ENCODE measurements at places on chromosomes 5 and 9.

GRCh38 chr5:169751490-169751889 is 114.4 kb downstream of the DOCK2 start:
- no peak for DNase-seq

DNA sequence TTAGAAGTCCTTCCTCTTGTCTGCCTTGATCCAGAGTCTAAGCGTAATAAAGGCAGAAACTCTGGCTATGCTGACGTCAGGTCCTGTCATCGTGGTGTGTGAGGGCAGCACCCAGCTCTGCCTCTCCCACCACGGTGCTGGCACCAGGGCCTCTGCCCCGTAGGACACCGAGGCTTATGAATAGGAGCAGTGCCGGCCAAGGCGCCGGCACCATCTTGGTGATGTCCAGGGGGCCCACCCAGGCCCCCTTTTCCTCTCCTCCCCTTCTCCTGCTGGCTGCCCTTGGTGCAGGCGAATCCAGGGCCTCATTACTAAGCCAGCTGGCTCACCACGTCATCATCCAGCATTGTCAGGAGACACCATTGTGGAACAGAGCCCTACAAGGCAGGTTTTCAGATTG is 252.3 kb downstream of the FANCC start:
- no peak for DNase-seq

GRCh38 chr9:113649054-113649453 is 185.5 kb downstream of the RGS3 start:
- no peak for DNase-seq

- DNase-seq, result no peak
Observed at GRCh38 chr9:107767711-107768110, 278.1 kb upstream of the KLF4 start.

GRCh38 chr5:44660251-44660650 is 148.5 kb upstream of the MRPS30 start:
- no peak for DNase-seq

- no peak for DNase-seq
Observed at GRCh38 chr9:137456864-137457405, 2.2 kb downstream of the NSMF start.

- DNase-seq, result no peak
Observed at GRCh38 chr9:137700911-137701310, 82.1 kb downstream of the EHMT1 start.

GRCh38 chr5:150394131-150394530 is 18.6 kb downstream of the CD74 start:
- DNase-seq, result no peak

- DNase-seq, result no peak
Observed at GRCh38 chr9:137273611-137274320, 3.8 kb upstream of the TOR4A start.

GRCh38 chr5:118548761-118549720 is 439.3 kb downstream of the DTWD2 start:
- DNase-seq, result no peak

DNA sequence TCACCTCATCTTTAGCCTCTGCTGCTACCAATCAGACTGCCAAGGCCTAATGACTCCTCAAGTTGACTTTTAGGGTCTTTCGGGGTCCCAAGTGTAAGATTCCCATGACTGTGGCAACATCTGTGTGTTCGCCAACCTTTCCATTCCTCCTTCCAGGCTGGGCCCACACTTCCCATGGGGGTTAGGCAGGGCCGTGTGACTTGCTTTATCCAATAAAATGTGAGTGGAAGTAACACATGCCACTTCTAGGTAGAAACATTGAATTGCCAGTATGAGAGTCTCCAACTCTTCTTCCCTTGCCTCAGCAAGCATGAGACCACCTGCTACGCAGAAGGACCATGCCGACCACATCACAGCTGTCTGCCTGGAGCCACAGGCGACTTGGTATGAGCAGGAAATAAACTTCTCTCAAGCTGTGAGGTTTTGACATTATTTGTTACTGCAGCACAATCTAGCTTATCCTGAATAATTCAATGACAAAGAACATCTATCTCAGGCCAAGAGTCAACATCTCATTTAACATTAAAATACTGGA is 190.4 kb upstream of the IER5L start:
- no peak for DNase-seq

GRCh38 chr5:127092690-127093089 is 19.4 kb upstream of the C5orf63 start:
- no peak for DNase-seq

- DNase-seq, result no peak
Observed at GRCh38 chr5:107542428-107542827, 128.3 kb downstream of the EFNA5 start.

DNA sequence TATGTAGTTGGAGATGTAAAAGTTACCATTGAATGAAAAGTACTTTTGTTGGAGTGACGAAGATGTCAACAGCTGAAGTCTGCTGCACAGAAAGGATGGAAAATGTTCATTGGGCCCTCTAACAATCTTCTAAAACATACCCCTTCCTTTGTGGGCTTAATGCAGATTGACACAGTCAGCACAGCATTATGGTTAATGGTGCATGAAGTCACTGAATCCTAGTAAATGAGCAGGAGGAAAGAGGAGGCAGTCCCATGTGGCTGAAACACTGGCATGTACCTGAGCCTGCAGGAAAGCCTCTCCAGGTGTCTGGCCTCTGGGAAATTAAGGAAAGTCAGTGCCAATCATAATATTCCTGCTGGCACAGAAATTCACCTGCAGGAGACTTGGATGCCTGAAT is 153.8 kb downstream of the ARL15 start:
- DNase-seq, result no peak

DNA sequence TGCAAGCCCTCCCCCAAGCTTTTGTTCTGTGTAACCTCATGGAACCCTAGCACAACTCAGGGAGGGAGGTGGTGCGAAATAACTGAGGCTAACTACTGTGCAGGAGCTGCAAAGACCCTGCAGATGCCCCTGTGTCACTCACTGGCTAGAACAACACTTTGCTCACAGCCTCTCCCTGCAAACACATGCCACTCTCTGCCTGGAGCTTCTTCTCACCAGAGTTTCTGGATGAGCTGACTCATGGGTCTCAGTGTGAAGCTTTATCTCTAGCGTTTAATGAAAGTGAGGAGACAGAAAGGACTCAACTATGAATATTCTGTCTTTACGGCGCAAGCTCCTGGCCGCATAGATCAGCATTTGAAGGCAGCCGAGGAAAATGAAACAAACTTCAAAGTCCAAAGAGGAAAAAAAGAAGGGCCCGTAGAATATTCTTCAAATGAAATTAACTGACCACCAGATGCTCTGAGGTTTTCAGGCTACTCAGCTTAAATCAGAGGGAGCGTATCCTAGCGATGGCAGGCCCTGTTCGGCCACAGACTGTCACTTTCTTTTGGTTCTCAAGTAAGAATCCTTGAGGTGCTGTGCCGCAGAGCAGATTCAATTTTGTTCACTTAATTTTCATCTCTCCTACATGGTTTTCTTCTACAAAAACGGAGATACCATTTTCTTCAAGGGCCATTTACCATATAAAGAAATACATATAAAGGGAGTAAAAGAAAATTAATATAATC is 77.7 kb upstream of the TAS2R1 start:
- DNase-seq, result no peak

DNA sequence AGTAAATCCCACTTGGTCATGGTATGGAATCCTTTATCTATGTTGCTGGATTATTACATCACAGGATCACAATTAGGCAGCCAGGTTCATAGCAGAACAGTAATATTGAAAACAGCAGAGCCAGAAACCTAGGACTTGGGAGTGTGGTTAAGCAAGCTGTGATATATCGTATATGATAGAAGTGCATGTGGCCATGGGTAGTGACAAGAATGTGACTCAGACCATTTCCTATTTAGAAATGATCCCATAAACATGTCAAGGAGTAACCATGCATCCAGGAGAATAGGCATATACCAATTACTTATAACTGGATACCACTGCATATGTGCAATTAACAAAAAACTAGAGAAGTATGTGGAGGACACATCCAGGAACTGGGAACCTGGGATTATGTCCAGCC is 31.2 kb downstream of the AMBP start:
- no peak for DNase-seq

GRCh38 chr5:10045376-10045775 is 204.3 kb downstream of the ATPSCKMT start:
- no peak for DNase-seq

DNA sequence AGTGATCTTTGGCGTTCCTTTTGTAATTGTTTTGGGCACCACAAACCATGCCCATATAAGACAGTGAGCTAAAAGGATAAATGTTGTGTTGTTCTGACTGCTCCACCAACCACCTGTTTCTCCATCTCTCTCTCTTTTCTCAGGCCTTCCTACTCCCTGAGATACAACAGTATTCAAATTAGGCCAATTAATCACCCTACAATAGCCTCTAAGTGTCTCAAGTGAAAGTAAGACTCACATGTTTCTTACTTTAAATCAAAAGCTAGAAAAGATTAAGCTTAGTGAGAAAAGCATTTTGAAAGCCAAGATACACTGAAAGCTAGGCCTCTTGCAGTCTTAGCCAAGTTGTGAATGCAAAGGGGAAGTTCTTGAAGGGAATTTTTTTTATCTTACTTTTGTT is 268.8 kb upstream of the NREP start:
- no peak for DNase-seq

DNA sequence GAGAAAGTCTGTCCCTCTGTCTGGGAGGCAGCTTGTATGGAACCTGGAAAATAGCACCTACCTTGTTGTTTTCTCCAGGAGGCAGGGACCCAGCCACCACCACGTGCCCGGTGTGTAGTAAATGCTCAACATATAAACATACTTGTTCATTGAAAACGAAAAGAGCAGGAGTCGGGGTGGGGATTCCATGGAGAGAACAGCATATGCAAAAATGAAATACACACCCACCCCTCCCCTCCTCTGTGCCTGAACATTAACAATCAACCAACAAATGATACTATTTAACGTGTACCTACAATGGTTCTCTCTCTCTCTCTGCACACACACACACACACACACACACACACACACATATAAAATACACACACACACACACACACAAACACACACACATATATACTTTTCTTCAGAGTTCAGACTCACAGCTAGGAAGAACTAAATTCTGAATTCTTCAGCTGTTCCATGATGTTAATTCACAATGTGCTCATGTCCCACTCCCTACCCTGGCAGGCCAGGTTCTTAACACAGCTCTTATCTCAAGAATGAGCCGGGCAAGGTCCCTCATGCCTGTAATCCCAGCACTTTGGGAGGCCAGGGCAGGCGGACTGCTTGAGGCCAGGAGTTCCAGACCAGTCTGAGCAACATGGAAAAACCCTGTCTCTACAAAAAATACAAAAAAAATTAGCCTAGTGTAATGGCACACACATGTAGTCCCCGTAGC is 16.3 kb upstream of the DENND1A start:
- no peak for DNase-seq

DNA sequence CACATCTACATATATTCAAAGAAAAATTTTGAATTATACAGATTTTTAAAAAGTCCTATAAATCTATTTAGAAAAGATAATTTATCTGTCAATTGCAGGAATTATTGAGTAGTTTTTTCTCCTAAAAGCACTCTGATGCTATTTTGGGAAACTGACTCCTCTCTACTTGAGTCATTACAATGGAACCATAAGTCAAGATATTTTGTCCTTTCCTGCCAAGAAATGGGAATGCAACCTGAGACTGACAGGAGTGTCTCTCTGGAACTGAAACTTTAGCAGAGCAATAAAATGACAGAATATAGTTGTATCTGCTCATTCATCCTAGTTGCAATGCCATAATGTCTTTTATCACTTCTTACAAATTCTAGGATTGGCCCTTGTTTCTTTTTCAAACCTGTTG is 48.6 kb downstream of the CARTPT start:
- DNase-seq, result no peak

DNA sequence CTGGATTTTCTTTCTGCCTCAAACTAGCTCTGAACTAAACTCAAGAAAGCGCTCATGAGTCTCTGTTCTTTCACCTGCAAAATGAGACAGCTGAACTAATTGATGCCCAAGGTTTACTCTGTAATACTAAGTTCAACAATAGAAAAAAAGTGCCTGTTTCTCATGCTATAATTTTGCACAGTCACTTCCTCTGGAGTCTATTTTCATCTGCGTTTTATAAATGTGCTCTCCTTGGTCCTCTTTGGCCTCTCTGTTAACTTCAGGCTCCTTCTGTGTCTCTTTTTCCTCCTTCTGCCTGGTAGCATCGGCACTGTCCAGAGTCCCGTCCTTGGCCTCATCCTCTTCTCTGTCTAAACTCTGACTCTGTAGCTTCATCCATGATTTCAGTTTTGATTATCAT is 311.9 kb upstream of the TLE4 start:
- DNase-seq, result no peak

DNA sequence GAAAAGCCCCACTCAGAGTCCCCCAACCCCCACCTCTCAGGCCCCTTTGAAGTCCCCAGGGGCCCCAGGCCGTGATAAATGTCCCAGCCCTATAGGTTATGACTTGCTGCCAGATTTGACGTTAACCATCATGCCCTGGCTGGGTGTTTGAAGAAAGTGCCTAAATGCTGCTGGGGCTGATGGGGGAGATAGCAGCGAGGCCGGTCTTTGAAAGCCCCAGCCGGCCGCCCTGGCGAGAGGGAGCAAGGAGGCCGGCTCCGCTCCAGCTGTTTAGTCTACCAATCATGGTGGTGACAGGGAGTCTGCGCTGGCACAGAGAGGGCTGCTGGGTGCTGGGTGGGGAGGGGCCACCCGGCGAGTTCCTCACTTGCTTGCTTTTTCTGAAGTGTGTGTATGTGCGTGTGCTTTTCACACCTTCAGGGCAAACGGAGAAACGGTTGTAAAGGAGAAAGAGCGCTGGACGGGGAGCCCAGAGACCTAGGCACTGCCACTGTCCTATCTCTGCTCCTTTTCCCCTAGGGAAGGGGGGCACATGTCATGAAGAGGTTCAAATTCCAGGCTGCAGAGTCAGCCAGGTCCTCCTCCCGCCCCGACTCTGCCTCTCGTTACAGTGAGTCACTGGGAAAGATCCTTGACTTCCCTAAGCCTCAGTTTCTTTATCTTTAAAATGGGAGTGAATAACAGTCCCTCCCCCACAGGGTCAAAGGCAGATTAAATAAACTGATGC is 126.1 kb upstream of the HAND1 start:
- DNase-seq, result no peak

DNA sequence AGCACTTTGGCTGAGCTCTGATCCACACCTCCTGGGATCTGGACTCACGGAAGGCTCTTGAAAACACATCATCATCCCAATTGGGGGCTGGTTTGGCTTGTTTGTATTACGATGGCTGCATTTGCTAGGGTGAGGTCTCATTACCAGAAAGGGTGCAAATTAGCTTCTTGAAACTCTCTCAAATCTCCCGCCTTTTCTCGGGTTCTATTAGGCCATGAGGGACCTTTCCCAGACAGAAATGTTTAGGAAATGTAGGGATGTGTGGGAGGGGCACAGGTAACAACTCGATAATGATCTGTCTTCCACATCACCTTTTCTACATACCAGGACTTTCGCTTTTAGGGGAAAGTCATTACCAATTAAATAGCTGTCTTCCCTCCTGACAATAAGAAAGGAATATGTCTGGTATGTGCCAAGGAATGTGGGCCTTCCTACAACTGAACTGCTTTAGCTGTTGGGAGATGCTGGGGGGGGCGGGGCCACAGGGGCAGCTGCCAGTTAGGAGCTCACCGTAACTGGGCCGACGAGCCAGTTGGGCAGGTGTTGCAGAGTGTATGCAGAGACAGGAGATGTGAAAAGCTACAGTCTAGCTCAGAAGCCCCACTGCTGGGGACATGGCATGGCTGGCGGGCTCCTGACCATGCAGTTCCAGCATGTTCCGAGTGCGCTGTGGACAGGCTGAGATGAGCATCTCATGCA is 71.2 kb downstream of the AK8 start:
- no peak for DNase-seq
